H7 (cell line): ENCODE measurements at places on chromosomes 11 and 22. TPM values are rescaled to one million over a fixed set of nuclear protein-coding genes. Genes with fewer than 3 reads are reported as not detected.

The KCNQ1 gene
- total RNA-seq: 0.18 and 0.48 TPM in 2 replicates

The HMOX1 gene
- 8.3 and 20.6 TPM in 2 replicates for total RNA-seq

The PNPLA5 gene
- total RNA-seq: 2.2 and 4.0 TPM in 2 replicates

- DNase-seq: no peak
Measured at GRCh38 chr11:79392161-79392560, 48.7 kb downstream of the TENM4 start.

DNA sequence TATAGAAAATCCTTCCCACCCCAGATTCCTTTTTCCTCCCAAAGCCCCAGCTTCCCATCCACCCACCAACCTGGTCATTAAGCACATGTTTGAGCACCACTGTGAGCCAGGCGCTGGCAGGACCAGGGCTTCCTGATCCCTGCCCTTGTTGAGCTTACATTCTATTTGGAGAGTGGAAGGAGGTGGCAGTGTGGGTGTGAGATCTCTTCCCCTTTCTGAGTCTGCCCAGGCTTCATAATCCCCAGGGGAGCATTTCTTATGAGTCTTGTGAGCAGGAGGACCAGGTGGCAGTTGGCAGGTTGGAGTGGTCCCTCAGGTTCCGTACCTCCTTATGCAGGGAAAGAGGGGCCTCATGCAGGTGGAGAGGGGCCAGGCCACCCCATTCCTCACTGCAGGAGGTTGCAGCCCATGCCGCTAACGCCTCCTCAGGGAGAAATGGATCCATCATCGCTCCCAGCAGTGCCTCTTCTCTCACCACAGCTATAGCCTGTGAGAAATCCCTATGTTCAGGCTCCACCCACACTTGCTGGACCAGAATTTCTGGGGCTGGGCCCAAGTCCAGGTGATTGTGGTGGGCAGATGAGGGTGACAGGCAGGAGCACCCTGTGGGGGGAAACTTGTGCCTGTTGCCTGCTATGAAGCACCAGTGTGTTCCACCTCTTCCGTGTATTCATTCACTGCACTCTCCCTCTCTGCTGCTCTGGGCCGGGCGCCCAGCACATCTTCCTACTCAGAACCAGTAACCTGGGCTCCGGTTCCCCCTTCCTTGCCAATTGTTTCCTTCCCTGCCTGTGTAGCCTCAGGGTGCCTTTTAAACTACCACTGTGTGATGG lies 23.5 kb downstream of the UBE2L3 start:
- no peak for DNase-seq

DNA sequence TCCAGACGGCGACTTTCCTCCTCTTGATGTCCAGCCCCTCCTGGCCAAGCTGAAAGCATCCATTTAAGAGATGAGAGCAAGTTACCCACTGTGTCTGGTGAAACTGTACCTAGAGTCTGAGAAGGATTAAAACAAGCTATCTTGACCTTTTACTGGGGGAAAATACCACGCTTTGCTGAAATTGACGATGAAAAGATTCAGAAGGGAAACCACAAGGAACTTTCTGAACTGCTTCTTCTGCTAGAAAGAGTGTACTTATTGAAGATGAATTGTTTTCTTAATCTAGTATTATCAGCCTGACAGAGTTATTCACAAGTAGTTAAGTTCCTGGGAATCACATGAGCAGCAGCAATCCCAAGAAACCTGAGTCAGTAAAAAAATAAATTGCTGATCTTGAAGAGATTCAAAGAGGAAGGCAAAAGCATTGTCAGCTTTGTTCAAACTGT lies 13.1 kb upstream of the MS4A6A start:
- no peak for DNase-seq

GRCh38 chr11:116895048-116895757 lies 57.8 kb upstream of the APOA1 start:
- DNase-seq: peak; percentile 78

DNA sequence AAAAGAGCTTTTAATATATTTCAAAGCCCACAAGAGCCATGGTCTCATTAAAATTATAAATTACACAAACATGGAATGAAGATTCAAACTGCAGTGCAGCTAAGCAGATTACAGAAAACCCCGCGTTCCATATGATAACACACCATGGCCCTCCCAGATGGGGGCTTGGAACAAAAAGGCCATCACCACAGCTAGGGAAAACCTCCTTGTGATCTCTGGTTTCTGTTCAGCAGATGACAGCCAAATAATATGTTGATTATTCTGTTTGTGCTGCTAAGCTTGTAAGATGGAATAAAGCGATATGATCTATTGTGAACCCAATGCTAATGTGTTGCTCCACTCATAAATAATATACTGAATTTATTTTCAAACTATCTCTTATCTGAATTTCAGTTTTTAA lies 28.5 kb downstream of the IMMP1L start:
- DNase-seq: no peak

- DNase-seq: peak; percentile 94
Measured at GRCh38 chr11:14358729-14359439, at the start of gene RRAS2. Gene RRAS2, minus strand, starts transcription at chr11:14359183. Its CDS starts 313 bp downstream, at chr11:14358870.

- no peak for DNase-seq
Measured at GRCh38 chr22:19643448-19644313, 70.6 kb upstream of the SEPTIN5 start.

DNA sequence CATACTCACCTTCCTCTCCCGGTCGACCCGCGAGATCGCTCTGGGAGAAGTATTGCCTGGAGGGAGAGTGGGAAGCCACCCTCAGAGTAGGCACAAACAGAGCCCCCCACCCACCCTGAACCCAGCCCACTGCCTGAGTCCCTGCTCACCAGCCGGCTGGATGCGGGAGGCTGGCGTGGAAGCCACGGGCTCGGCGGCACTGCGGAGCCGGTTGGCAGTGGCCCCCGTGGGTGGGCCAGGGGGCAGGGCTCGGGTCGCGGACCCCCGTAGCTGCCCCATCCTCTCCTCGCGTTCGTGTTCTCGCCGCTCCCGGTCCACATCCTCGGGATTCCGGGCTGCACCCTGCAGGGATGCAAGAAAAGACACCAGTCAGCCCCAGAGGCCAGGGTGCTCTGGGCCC lies 21.4 kb upstream of the TMEM184B start:
- DNase-seq: no peak

- peak; percentile 72 for DNase-seq
Measured at GRCh38 chr11:119791701-119792151, 62.7 kb upstream of the NECTIN1 start.

GRCh38 chr11:86484795-86485166 lies 110.1 kb downstream of the CCDC81 start:
- no peak for DNase-seq

GRCh38 chr11:26143566-26144290 lies 188.2 kb upstream of the ANO3 start:
- DNase-seq: no peak

DNA sequence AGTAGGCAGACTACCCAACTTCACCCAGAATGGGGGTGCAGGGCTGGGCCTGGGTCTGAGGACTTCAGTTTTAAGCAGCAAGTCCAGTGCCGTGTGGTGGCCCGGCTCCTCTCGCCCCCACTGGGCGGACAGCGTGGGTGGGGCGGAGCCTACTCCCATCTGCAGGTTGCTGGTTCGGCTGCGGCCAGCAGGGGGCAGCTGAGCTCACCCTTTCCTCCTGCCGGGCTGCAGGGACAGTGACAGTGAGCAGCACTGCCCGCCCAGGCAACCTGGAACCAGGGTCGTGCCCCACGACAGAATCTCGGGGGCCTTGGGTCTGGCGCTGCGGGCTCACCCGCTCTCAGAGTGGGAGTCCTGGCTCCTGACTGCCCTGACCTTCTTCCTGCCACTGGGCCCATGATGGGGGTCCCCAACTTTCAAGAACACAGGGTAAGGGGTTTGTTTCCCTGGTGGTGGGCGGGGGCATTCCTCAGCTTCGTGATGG lies 6.2 kb upstream of the NEAT1 start:
- DNase-seq: peak; percentile 98

GRCh38 chr11:79461144-79461543 lies 20.3 kb upstream of the TENM4 start:
- DNase-seq: no peak

- no peak for DNase-seq
Measured at GRCh38 chr11:107653076-107653475, 58.8 kb downstream of the SLN start.

- no peak for DNase-seq
Measured at GRCh38 chr22:22009661-22010060, 27.1 kb upstream of the TOP3B start.

- DNase-seq: no peak
Measured at GRCh38 chr11:65504674-65505465, 6.0 kb downstream of the MALAT1 start.

DNA sequence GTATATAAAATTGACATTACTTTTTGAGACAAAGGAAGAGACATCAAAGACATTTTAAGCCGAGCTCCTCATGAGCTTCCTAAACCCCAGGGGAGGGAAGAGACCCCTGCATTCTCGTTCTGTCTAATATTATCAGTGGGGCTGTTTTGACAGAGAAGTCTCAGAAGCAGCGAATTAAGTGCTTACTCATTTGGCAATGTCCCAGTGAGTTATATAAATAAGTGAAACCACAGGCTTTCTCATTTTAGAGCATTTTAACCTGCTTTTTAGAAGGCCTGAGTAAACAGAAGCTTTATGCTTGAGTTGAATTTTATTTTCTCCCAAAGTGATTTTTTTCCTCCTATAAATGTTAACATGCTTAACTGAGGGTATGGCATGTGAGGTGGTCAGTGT lies 23.2 kb upstream of the C1QTNF4 start:
- DNase-seq: no peak
